A549 treated with AZD2906 at 1 μM for 4 hours (cell line): ENCODE measurements at places on chromosomes 4 and X. TPM values are rescaled to one million over a fixed set of nuclear protein-coding genes. Genes with fewer than 3 reads are reported as not detected.

The ZDHHC15 gene
- total RNA-seq, result not detected in 5 replicates

The SLC7A11 gene
- total RNA-seq, result 16.1 to 20.9 TPM (median 16.8 TPM) in 5 replicates

The NAA11 gene
- total RNA-seq, result not detected in 5 replicates

The ASB11 gene
- total RNA-seq, result not detected in 5 replicates

The AFF2 gene
- not detected in 5 replicates for total RNA-seq

The CD38 gene
- 12.4 to 16.6 TPM (median 13.0 TPM) in 5 replicates for total RNA-seq

The MED14 gene
- 17.0 to 23.3 TPM (median 20.9 TPM) in 5 replicates for total RNA-seq

The PAGE5 gene
- not detected in 5 replicates for total RNA-seq

The HTN1 gene
- total RNA-seq, result not detected in 5 replicates

The UGT8 gene
- 0.06 to 0.17 TPM (median 0.14 TPM) in 5 replicates for total RNA-seq
